ENCODE measurements at places on chromosomes 6 and 20.

DNA sequence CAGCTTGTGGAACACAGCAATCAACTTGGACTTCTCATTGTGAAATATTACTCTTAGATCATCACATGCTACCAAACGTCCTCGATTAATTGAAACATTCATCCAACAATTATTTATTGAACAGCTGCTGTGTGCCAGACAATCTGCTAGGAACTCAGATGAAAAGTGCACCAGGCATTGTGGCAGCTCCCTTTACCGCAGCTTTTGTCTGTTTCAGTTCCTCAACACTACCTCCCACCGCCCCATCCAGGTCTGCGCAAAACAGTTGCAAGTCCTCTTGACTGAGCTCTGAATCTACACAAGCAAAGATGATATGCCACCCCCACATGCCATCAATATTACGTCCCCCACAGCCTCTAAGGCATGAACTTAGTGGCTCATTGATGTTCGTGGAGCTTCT is 1094.4 kb upstream of the MAP3K7 start:
- DNase-seq, result no peak

GRCh38 chr6:135323979-135324378 is 142.9 kb downstream of the MYB start:
- no peak for DNase-seq

DNA sequence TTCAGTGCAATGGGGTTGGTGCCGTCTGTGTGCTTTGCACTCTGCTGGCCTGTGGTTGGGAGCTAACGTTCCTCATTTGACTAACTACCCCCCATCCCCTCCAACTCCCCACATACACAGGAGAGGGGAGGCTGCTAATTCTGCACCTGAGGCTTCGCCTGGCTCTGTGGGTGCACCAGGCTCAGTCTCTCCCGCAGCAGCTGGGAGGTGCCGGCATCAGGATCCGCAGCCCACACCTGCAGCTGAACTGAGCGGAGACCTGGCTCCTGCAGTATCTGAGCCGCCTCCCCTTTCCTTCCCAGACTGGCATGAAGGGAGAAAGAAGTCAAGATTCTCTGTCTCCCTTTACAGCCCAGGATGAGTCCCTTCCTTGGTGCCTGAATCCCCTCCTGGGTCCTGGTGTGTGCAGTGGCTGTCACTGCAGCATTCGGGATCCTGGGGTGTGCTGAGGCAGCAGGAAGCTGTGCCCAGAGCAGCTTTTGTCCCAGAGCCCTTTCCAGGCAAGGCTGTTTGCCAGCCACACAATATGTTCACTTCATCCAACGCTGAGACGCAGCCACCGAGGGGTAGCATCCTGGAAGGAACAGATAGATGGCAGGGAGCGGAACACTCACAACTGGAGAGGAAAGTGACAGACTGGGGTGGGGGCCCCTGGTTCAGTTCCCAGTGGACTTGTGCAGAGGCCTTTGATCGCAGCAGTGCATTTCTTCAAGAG is 70.2 kb downstream of the CDH4 start:
- DNase-seq, result no peak

GRCh38 chr20:48787861-48788375 is 39.9 kb downstream of the PREX1 start:
- DNase-seq, result no peak

DNA sequence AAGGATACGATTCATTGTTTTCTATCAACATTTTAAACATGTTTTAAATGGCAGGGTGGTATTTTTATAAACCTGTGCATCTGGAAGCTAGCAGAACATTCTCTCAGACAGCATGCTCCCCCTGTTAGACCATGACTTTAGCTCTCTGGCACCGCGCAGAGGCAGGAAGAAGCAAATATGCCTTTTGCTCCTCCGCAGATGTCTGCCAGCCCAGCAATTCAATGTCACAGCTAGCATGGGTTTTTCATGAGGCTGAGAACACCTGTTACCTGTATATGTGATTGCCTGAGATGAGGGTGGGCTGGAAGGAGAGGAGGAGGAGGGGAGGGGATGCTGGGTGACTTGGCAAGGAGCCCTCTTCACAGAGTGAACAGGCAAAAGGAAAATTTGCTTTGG is 6.7 kb downstream of the MTCH1 start:
- no peak for DNase-seq

All from stimulated activated CD8-positive, alpha-beta memory T cell treated with anti-CD3 and anti-CD28 coated beads, Interleukin-4, amount 100 ng/mL, for 4 hours (primary cell).